Left ventricle myocardium superior (tissue), 1 donor: ENCODE measurements at places on chromosomes 2 and 18. TPM values are rescaled to one million over a fixed set of nuclear protein-coding genes. Genes with fewer than 3 reads are reported as not detected.
A peak's percentile ranks its signal among the peaks of the same experiment; 100 is the strongest.

DNA sequence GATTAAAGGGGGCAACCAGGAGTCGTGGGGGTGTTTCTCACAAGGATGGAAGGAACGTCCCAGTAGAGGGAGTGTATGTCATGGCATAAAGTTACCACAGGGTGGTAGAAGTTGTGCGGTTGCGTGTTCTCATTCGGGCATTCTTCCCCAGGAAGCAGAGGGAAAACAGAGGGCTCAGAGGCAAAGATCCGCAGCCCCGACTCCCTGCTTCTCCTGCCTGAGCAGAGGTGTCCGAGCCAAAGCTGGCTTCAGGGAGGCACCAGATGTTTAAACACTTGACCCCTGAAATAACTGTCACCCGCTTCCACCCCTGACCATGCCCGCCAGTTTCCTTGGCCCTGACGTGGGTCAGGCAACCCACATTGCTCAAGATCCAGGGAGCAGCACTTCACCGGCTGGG, 83.7 kb downstream of the EN1 start:
- no peak for DNase-seq

- DNase-seq, result no peak
These were observed 196.4 kb downstream of the HRH4 start for GRCh38 chr18:24656551-24657443.

DNA sequence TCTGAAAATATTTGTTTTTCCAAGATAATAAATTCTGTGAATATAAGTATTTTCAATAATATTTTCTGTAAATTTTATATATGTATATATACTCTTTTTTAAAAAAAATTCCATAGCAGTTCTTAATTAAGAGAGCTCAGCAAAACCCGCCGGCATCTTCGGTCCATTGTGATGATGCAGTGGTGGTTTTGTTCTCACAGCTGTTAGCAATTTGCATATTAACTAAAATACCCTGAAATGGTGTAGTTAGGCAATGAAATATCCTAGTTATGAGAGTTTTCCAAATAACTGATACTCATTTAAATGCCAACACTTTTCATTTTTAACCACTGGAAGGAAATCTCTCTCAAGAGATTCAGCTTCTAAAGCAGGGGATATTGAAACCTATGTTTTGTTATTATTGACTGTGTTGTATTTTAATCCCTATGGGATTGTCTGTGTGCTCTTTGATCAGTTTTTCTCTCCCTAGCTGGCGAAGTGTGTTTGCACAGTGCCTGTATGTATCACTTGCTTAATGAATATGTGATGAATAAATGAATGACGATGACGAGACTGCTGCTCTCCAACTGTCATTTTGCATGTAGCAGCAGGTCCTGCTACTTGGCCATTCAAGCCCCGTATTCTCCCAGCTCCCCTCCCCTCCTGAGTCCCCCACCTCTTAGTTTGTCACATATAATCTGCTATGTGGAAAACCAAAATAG, 42.4 kb downstream of the PSMG2 start:
- DNase-seq, result no peak

GRCh38 chr2:211435331-211435730, 878.9 kb downstream of the CPS1 start:
- DNase-seq, result no peak

- DNase-seq, result no peak
These were observed 38.2 kb downstream of the GPD2 start for GRCh38 chr2:156474401-156474800.

DNA sequence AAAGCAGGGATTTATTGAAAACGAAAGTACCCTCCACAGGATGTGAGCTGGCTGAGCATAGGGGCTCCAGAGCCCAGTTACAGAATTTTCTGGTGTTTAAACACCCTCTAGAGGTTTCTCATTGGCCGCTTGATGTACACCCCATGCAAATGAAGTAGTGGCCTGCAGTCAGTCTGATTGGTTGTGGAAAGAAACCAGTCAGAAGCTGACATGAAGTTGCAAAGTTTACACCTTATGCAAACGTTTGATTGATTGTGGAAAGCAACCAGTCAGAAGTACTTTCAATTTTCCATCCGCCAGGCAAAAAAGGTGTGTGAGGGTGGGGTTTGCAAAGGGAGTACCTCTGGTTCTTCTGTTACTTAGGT, 62.3 kb downstream of the VWA3B start:
- no peak for DNase-seq

DNA sequence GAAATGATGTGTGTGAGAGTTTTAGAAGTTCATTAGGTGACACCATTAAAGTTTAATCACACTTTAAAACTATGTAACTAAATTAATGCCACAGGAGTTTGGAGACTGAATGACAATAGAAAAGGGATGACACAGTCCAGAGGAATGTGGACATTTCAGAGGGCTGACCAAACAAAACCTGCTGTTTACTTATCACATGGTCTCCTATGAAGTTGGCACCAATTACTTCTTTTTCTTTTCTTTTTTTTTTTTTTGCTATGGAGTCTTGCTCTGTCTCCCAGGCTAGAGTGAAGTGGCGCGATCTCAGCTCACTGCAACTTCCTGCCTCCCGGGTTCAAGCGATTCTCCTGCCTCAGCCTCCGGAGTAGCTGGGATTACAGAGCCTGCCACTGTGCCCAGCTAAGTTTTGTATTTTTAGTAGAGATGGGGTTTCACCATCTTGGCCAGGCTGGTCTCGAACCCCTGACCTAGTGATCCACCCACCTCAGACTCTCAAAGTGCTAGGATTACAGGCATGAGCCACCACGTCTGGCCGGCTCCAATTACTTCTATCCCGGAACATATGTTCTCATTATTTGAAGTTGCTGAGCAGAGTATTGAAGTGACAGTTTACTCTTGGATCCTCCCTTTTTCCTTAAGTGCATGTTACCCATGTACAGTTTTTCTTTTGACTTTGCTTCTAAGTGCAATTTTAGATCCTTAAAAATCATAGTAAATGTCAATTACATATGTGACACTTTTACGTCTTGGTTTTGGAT, 4.3 kb downstream of the AGPS start:
- no peak for DNase-seq

DNA sequence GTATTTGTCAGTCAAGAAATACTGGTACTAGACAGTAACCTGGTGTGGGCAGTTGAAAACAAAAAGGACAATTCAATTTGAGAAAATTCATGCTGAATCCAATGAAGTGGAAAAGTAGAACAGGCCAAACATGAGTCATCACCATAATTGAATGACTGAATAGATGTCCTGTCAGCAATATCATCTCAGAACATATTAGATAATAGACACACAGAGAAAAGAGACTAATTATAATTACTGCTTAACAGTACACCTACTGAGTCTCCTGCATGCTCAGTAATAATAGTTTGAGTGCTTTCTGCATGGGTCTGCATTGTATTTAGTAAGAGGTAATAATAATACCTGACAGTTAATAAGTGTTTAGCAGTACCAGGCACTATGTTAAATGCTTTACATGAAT, 138.6 kb upstream of the ZC3H15 start:
- DNase-seq, result no peak

DNA sequence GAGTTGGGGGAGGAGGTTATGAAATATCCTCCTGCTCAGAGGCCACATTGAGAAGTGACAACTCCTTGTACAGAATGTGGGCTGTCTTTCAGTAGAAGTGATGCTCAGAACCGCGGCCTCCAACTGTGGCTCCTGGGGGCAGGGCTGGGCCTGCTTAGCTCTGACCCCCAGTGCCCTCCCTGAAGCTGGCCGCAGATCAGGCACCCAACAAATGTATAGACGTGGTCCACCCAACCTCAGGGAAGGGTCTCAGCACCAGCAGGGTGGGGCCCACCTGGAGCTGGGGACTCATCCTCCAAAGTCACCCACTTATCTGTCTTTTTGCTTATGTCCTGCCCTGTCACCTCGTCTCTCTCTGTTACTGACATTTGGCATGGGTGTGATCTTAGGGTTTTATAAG, 11.1 kb upstream of the BIN1 start:
- no peak for DNase-seq

DNA sequence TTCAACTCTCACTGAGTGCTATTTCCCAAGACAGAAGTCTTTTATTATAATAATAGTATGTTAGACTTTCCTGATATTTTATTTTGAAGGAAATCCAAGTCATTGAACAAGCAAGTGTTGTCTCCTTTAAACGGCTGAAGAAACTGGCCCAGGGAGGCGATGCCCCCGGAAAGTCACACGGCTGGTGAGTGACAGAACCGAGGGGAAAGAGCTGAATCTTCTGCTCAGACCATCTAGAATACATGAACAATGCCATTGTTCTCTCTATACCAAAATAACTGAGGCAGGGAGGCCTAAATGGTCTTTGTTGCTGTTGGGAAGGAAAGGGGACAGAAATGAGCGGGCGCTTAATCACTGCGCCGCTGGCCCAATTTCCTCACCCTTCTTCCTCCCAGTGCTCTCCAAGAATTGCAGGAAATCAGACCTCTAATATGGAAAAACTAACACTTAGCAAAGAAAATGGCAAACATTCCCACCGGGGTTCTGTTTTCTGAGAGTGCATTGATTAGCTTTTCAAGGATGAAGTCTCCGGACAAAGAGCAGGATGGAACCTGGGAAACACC, 101.5 kb downstream of the KLF7 start:
- DNase-seq, result no peak

DNA sequence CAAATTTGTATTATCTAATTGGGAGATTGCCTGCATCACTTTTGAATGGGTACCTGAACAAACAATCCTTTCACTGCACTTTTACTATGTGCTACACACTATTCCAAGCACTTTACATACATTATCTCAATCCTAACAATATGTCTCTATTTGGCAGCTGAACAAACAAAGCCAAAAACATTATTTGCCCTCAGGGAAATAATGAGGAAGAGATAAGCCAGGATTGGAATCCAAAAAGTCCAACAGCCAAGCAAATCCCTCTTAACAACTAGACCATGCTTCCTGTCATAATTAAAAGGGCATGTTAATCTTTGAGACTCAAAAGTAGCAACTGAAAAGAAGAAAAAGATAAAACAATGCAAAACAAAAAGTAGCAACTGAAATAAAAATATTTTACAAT, 32.1 kb downstream of the RPRD1A start:
- no peak for DNase-seq

DNA sequence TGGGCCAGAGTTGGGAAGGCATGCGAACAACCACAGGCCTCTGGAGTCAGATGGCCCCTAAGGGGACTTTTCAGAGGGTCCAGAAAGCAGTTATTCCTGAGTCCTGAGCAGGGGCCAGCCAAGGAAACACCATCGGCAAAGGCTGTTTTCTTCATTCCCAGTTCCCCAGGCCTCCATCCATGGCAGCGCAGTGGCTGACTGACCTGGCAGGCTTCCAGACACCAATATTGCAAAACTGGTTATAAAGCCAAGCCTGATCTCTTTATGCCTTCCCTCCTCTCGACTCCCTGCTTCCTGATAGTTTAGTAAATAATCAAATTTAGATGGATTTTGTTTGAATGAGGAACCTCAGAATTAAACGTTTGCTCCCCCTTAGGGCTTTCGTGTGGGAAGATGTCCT, 133.4 kb upstream of the ITGA6 start:
- peak; percentile 46 for DNase-seq

DNA sequence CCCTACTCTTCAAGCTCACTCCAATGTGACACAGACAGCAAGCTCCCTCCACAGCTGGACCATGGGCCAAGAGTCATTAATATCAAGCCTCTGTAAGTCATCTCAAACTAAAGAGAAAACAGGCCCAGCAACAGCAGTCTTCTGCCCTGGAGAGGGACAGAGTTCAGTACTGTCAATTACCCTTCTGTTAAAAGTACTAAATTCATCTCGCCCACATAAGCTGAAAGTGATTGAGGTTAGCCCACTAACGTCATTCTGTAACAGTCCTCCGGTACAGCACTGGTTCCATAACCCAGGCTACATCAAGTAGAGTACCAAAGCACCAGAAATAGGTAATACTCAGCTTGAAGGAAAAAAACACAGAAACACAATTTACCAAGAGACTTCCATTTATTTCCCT, 25.9 kb downstream of the THADA start:
- DNase-seq, result no peak

DNA sequence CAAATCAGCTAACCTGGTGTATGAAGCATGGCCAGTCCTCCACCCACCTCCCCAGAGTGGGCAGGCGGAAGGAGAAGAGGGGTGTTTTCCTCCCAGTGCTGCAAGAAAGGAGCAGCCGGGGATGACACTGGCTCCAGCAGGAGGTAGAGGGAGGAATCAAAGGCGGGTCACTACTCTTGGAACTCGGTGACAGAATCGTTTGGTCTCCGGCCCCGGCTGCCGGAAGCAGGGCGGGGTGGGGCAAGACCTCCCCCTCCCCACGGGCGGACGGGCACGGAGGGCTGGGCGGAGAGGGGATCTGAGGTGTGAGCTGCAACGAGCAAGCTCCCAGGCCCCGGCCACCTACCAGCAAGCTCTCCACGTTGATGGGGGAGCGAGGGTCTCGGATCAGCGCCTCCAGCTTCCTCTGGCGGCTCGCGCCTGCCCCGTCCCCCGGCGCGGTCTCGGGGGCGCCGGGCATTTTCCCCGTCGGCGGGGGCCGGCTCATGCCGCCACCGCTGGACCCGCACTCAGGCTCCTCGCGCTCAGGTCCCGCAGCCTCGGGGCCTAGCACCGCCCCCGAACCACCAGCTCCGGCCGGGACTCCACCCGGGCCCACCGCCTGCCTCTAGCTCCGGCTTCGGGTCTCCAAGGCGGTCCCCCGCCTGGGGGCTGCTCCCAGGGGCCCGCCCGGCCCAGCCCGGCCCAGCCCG, 640 bp downstream of the ROCK2 start:
- DNase-seq, result peak; percentile 71

- no peak for DNase-seq
These were observed 175.4 kb downstream of the ZNF521 start for GRCh38 chr18:25176518-25177042.

DNA sequence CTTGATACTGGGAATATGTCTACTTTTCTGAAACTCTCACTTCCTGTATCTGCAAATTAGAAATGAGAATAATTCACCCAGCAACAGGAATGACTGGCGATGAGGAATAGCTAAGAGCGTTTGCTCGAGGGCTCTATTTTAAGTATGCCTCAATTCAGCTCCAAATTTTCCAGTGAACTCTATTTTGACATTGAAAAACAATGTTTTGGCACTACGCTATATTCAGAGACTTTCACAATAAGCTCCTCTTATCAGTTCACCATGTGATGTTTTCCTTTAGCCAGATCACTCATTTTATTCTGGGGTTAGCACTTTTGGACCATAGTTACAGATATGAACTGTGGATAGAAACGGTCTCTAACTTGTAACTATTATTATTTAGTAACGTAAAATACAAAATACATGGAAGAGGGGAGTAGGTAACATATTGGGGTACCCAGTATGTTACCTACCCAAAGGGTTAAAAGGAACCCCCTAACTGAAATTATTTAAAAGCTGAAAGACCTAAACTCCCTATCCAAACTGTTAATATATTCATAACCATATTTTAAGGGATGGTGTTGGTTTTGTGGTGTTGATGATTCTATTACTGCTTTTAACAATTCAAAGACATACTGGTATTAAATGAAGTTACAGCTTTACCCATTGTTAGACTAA, 28.1 kb downstream of the SLC40A1 start:
- DNase-seq, result no peak

- DNase-seq, result no peak
These were observed 962.9 kb upstream of the FANCL start for GRCh38 chr2:59204040-59204439.

ITGAV gene
- total RNA-seq, result 143 TPM

FAM237A gene
- 2.0 TPM for total RNA-seq

GATA6 gene
- 62.3 TPM for total RNA-seq

SH2D6 gene
- not detected for total RNA-seq

NGEF gene
- total RNA-seq, result not detected

RAD51AP2 gene
- total RNA-seq, result 0.10 TPM

TSHZ1 gene
- total RNA-seq, result 24.7 TPM

CMPK2 gene
- 3.9 TPM for total RNA-seq

TRIM54 gene
- 291 TPM for total RNA-seq

ASXL3 gene
- total RNA-seq, result 4.3 TPM

NTSR2 gene
- not detected for total RNA-seq

GORASP2 gene
- 59.0 TPM for total RNA-seq

SCN7A gene
- total RNA-seq, result 28.5 TPM

PPP1R1C gene
- total RNA-seq, result 25.2 TPM

PAIP2B gene
- total RNA-seq, result 78.1 TPM
